ENCODE measurements at places on chromosomes 2 and 18. TPM values are rescaled to one million over a fixed set of nuclear protein-coding genes. Genes with fewer than 3 reads are reported as not detected.

The REG1B gene
- total RNA-seq, result not detected

DNA sequence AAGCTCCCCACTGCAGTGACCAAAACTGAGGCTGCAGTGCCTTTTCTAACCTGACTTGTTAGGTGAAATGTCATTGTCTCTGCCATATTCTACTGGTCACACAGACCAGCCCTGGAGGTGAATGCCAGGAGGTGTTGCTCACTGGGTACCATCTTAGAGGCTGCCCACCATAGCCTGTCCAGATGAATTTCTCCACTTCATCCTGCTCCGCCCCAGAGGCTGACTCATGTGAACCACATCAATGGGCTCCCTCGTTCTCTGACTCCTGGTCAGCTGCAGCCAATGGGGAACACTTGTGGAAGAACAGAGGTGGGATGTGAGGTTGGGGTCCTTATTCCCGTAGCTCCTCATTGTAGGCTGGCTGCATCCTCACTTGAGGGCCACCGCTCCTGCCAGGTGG lies 3.4 kb upstream of the NARS1 start:
- H3K4me3 ChIP-seq, result no peak overlapping the region
- H3K4me1 ChIP-seq, result peaks cover 8% of the 10 kb centered on the region
- no peaks in the 10 kb centered on the region for H3K27me3 ChIP-seq
- no peak for DNase-seq
- H3K36me3 ChIP-seq, result peaks cover 3% of the 10 kb centered on the region

GRCh38 chr2:8598295-8599165 lies 83.3 kb upstream of the ID2 start:
- H3K36me3 ChIP-seq, result no peaks in the 10 kb centered on the region
- H3K4me3 ChIP-seq, result no peak overlapping the region
- no peak for DNase-seq
- peaks cover 19% of the 10 kb centered on the region for H3K4me1 ChIP-seq

GRCh38 chr2:30979822-30980245 lies 158.4 kb downstream of the GALNT14 start:
- no peak overlapping the region for H3K27ac ChIP-seq
- no peak overlapping the region for H3K4me3 ChIP-seq
- H3K36me3 ChIP-seq, result no peaks in the 10 kb centered on the region
- H3K27me3 ChIP-seq, result no peaks in the 10 kb centered on the region
- no peaks in the 10 kb centered on the region for H3K4me1 ChIP-seq

- H3K36me3 ChIP-seq, result peaks cover 29% of the 10 kb centered on the region
- H3K27me3 ChIP-seq, result no peaks in the 10 kb centered on the region
- H3K27ac ChIP-seq, result peak overlapping the region; percentile 99
These were observed 3.8 kb downstream of the TGIF1 start for GRCh38 chr18:3453540-3454364.

DNA sequence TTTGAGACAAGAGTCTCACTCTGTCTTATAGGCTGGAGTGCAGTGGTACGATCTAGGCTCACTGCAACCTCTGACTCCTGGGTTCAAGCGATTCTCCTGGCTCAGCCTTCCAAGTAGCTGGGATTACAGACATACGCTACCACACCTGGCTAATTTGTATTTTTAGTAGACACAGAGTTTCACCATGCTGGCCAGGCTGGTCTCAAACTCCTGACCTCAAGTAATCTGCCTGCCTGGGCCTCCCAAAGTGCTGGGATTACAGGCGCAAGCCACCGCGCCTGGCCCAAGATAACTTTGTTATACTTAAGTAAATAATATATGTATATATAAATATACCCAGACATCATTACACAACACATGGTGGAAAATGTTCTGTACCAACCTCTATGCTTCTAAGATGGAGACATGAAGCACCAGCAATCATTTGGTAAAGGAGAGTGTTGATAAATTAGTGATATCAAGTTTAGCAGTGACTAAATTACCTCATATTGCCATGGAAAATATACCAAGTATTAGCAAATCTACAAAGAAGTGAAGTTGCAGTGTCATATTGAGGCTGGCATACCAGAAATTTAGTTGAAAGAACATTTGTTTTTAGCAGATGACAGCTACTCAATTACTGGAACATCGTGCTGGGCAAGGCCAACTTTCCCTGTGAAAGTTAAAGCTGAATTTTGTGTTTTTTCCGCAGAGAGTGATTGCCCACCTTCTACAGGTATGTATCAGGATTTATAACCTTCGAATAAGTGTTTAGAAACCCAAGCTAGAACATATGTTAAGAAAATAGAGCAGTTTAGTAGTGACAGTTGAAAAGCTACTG lies 177.7 kb downstream of the MYCN start:
- H3K4me3 ChIP-seq, result no peak overlapping the region
- H3K4me1 ChIP-seq, result no peaks in the 10 kb centered on the region
- H3K27me3 ChIP-seq, result no peaks in the 10 kb centered on the region
- H3K27ac ChIP-seq, result no peak overlapping the region
- no peak for DNase-seq

GRCh38 chr2:73293534-73294171 lies at the start of gene EGR4:
TSS of gene EGR4 (minus strand) at chr2:73293548. CDS start at chr2:73293317, 231 bp downstream.
- peaks cover 87% of the 10 kb centered on the region for H3K27me3 ChIP-seq
- DNase-seq, result peak; percentile 93
- no peaks in the 10 kb centered on the region for H3K36me3 ChIP-seq
- peak within 1 kb of the TSS; percentile 54 for H3K4me3 ChIP-seq
- H3K27ac ChIP-seq, result no peak within 1 kb of the TSS

GRCh38 chr18:48034651-48035555 lies 104.4 kb upstream of the SMAD2 start:
- no peak overlapping the region for H3K4me3 ChIP-seq
- H3K4me1 ChIP-seq, result no peaks in the 10 kb centered on the region
- no peak overlapping the region for H3K27ac ChIP-seq
- no peaks in the 10 kb centered on the region for H3K27me3 ChIP-seq
- peak; percentile 61 for DNase-seq
- H3K36me3 ChIP-seq, result no peaks in the 10 kb centered on the region

DNA sequence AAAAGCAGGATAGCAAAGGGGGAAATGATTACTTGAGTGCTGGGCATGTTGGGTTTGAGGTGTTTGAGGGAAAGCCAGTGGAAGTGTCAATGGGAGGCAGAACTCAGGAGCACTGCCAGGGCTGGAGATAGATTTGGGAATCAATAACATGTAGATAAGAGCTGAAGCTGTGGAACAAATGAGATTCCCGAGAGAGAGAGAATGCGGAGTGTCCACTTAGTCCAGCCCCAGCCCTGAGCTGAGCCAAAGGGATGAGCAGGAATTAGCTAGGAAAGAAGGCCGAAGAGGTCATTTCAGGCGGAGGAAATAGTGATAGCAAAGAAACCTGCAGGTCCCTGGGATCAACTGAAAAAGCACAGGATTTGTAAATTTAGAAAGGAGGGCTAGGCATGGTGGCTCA lies 21.2 kb upstream of the YES1 start:
- H3K36me3 ChIP-seq, result no peaks in the 10 kb centered on the region
- H3K27ac ChIP-seq, result peak overlapping the region; percentile 81
- H3K4me1 ChIP-seq, result no peaks in the 10 kb centered on the region
- no peak overlapping the region for H3K4me3 ChIP-seq
